Activated T-helper 1 cell treated with anti-CD3 and anti-CD28 coated beads, Interleukin-12 subunit alpha, Interleukin-12 subunit beta, Interleukin-2, Interleukin-4 antibody, amounts not matched to agents 30 ng/mL and 10 ng/mL and 1 ng/mL, durations not matched to agents 14 hours and 24 hours and 36 hours (primary cell): ENCODE measurements at places on chromosomes 5 and 9. TPM values are rescaled to one million over a fixed set of nuclear protein-coding genes. Genes with fewer than 3 reads are reported as not detected.

- peaks cover 3% of the 10 kb centered on the region for H3K36me3 ChIP-seq
- DNase-seq: peak; percentile 42
- no peak overlapping the region for H3K4me3 ChIP-seq
- H3K27me3 ChIP-seq: peaks cover 19% of the 10 kb centered on the region
- H3K4me1 ChIP-seq: peaks cover 14% of the 10 kb centered on the region
- no peak overlapping the region for H3K27ac ChIP-seq
These were observed 27.9 kb upstream of the RECK start for GRCh38 chr9:36008774-36009300.

DNA sequence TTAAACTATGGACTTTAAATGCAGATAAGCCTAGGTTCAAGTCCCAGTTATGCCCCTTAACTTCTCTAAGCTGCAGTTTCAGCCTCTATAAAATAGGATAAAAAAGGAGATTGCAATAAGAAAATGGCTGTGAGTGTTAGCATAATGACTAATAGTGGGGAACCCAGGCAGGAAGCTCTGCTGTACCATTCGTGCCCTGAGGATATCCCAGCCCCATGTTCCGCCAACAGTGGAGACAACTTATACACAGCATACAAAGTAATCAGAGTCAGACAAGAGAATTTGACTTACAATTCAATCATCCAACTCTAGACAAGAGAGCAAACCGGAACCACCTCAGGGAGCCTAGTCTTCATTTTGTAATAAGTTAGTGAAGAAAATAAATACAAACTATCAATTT is 141.5 kb upstream of the FSTL4 start:
- no peak overlapping the region for H3K4me3 ChIP-seq
- no peak for DNase-seq
- H3K27me3 ChIP-seq: peaks cover 19% of the 10 kb centered on the region
- no peaks in the 10 kb centered on the region for H3K4me1 ChIP-seq

GRCh38 chr9:114038724-114039313 is 39.3 kb downstream of the AMBP start:
- no peak for DNase-seq
- H3K4me1 ChIP-seq: no peaks in the 10 kb centered on the region
- no peak overlapping the region for H3K4me3 ChIP-seq

DNA sequence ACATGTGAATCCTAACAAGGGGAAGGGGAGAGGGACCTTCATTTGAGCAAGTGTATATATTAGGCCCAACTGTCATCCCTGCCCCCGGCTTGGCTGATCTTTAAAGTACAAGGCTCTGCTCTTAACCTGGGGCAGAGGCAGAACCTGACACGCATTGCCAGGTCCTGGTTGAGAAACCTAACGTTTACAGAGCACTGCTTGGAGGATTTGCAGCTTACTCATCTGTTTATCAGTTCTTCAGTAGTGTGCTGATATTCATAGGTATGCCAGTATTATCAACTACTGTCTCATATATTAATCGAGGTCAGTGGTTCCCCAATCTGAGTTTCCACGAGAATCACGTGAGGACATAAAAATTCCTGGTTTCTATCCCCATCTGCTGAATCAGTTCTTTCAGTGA is 50.4 kb downstream of the ACO1 start:
- H3K27ac ChIP-seq: no peak overlapping the region
- peaks cover 24% of the 10 kb centered on the region for H3K36me3 ChIP-seq
- no peak for DNase-seq
- H3K27me3 ChIP-seq: no peaks in the 10 kb centered on the region
- peaks cover 4% of the 10 kb centered on the region for H3K4me1 ChIP-seq

DNA sequence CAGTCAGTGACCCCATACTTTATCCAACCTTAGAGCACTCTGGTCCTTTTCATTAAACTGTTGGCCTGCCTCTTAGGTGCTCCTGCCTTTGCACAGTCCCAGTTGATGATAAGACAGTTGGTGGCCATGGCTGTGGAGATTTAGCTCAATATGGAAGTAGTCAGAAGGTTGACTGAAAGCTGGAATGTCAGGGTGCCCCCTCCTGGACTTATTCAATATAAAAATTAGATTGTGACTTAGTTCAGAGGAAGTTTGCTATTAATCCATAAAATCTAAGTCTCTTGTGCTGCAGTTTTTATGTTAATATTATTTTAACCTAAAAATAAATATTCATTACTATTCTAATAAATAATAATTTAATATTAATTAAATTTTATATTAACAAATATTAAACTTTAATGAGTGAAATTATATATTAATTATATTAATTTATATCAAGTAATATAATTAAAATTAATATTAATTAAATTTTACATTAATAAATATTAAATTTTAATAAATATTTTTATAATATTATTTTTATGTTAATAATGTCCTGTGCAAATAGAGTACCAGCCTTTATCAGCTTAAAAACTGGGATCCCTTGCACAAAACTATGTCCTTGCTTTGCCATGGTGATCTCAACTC is 77.7 kb upstream of the ADAMTSL1 start:
- no peak for DNase-seq
- no peaks in the 10 kb centered on the region for H3K4me1 ChIP-seq
- H3K27ac ChIP-seq: no peak overlapping the region
- H3K4me3 ChIP-seq: no peak overlapping the region
- H3K36me3 ChIP-seq: no peaks in the 10 kb centered on the region
- H3K27me3 ChIP-seq: peaks cover 2% of the 10 kb centered on the region

DNA sequence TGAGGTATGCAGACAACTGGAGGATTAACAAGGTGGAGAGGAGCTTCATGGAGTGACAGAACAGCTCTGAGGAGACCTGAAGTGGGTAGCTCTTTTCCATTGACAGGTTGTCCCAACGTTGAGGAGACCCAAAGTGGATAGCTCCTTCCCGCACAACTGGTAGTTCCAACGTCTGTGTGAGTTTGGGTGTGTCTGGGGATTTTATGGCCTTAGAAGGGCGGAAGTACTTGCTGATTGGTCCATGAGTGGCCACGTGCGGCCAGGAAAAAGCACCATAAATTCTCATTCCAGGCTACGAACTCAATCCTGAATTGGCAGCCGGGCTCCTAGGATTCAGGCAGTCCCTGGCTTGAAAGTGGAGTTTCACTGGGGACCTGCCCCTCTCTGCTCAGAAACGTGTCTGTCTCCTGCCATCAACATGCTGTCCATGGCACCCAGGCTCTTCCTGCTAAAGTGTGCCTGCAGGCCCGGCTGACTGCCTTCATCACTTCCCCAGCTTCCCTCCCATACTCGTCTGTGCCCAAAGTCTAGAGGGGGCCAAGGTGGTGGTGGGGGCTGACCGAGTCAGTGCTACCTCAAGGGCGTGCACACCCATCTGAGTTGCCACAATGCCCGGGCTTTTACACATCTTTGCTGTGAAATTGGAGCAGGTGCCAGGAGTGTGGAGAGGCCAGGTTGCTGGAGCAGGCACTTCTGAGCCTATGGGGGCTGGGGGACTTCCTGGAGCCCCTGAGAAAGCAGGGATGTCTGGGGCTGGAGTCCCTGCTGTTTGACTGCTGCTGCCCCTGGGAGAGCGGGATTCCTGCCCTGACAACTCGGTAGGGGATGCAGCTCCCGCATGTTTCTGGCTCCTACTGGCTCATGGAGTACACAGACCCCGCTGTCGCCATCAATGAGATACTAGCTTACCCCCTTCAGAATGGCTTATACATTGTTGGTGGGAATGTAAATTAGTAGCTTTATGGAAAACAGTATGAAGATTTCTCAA is 2034.6 kb upstream of the ACO1 start:
- no peaks in the 10 kb centered on the region for H3K4me1 ChIP-seq
- no peak overlapping the region for H3K27ac ChIP-seq
- H3K4me3 ChIP-seq: no peak overlapping the region
- no peaks in the 10 kb centered on the region for H3K27me3 ChIP-seq
- DNase-seq: no peak

GRCh38 chr5:149807176-149807575 is 77.1 kb downstream of the PPARGC1B start:
- no peak overlapping the region for H3K27ac ChIP-seq
- DNase-seq: no peak
- no peaks in the 10 kb centered on the region for H3K4me1 ChIP-seq
- no peaks in the 10 kb centered on the region for H3K36me3 ChIP-seq
- no peaks in the 10 kb centered on the region for H3K27me3 ChIP-seq

Gene FAXDC2
- not detected in 2 replicates for total RNA-seq

DNA sequence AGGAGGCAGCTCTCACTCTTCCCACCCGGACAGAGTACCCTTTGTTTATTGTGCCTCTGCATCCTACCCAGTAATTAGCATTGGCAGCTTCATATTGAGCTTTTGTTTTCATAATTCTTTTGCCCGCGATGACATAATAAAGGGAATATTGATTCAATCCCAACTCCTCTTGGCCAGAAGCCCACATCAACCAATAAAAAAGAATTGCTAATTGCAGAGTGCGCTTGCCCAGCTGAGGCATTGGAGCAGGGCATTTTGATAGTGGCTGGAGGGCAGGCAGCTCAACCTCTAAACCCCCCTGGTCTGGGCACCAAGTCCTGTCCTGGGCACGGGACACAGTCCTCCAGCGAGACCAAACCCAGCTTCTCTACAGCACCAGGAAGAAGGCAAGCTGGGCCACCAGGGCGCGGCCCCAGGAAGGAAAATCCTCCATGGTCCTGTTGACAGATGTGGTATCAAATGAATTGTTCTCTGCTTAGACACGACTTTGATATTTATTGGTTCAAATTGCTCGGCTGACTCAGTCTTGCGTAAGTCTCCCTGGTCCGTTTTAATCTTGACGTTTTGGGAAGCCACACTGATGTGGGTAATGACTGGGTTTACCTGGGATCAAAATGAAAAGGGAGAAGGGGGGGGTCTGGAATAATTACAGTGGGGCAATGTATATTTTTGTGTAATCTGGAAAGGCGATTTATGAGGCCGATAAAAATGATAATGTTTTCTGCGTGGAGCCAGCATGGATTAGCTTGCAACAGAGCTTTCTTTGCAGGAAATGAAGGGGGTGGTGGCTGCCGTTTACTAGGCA is 220.7 kb upstream of the MSX2 start:
- no peak overlapping the region for H3K4me3 ChIP-seq
- no peaks in the 10 kb centered on the region for H3K27me3 ChIP-seq
- no peaks in the 10 kb centered on the region for H3K4me1 ChIP-seq
- DNase-seq: no peak
- H3K27ac ChIP-seq: no peak overlapping the region

DNA sequence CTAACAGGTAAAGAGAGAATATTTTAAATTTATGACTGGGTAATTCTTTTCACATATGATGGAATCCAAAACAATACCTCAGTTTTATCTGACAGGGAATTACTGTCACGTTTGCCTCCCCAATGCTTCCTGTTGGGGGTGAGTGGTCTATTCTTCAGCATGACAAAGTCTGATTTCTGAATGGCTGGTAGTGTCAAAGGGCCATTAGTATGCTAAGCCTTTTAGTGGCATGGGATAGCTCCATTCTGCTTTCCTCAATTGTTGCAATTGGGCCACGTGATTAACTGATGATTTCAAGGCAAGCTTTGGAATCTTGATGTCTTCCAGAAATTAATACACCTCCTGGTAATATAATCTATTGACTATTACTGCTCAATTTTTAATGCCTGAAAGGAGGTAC is 14.7 kb upstream of the NDUFS4 start:
- H3K4me3 ChIP-seq: no peak overlapping the region
- H3K27me3 ChIP-seq: peaks cover 13% of the 10 kb centered on the region
- DNase-seq: no peak
- H3K36me3 ChIP-seq: no peaks in the 10 kb centered on the region
- H3K27ac ChIP-seq: no peak overlapping the region

Gene QRFP
- not detected in 2 replicates for total RNA-seq

DNA sequence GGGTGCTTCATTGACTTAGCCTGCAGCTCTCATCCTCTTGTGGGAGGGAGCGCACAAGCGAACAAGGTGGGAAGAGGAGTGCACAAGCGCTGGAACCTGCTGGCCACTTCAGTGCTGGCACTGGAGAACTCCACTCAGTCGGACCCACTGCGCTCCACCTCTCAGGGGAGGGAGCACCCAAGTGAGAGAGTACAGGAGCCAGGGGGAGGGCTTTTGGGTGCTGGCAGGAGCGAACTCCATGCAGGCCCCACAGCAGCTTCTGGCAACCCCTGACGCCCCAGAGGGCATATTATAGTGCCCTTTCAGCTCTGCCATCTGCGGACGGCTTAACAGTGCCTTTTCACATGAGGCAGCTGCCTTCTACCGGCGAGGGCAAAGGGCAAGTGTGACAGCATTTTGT is 774.2 kb upstream of the COX7C start:
- H3K4me3 ChIP-seq: no peak overlapping the region
- H3K27me3 ChIP-seq: no peaks in the 10 kb centered on the region
- no peak for DNase-seq
- no peak overlapping the region for H3K27ac ChIP-seq
- H3K36me3 ChIP-seq: no peaks in the 10 kb centered on the region

- no peak for DNase-seq
- H3K36me3 ChIP-seq: no peaks in the 10 kb centered on the region
- no peak overlapping the region for H3K27ac ChIP-seq
- no peak overlapping the region for H3K4me3 ChIP-seq
These were observed 69.2 kb upstream of the PALM2AKAP2 start for GRCh38 chr9:109710830-109711229.

Gene PIP5K1B
- total RNA-seq: 77.4 and 78.5 TPM in 2 replicates

- peaks cover 1% of the 10 kb centered on the region for H3K36me3 ChIP-seq
- peaks cover 5% of the 10 kb centered on the region for H3K27me3 ChIP-seq
- no peak overlapping the region for H3K4me3 ChIP-seq
- H3K27ac ChIP-seq: no peak overlapping the region
- no peak for DNase-seq
- no peaks in the 10 kb centered on the region for H3K4me1 ChIP-seq
These were observed 27.9 kb upstream of the GLDC start for GRCh38 chr9:6673326-6674025.

GRCh38 chr9:124285903-124286291 is 28.1 kb downstream of the NEK6 start:
- H3K4me1 ChIP-seq: peaks cover 21% of the 10 kb centered on the region
- peak overlapping the region; percentile 85 for H3K27ac ChIP-seq
- H3K4me3 ChIP-seq: peak overlapping the region; percentile 67
- peaks cover 2% of the 10 kb centered on the region for H3K36me3 ChIP-seq

DNA sequence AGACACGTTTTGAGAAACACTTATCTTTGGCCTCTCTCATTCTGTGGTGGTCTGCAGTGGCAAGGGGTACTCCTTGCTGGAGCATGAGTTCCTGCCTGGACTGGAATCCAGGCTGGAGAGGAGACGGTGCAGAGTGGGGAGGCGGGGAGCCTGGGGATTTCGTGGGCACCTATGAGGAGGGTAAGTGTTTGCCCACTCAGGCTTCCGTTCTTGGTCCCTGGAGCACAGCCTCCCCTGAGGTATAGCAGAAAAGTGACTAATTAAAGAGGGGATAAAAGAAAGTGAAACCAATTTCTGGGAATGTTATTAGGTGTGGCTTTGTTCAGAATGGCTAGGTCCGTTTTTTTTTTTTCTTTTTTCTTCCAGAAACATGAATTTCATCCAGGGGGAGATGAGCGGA is 90.8 kb downstream of the ARHGAP26 start:
- H3K4me3 ChIP-seq: no peak overlapping the region
- no peak for DNase-seq
- no peak overlapping the region for H3K27ac ChIP-seq
- no peaks in the 10 kb centered on the region for H3K27me3 ChIP-seq
- H3K4me1 ChIP-seq: peaks cover 25% of the 10 kb centered on the region
- no peaks in the 10 kb centered on the region for H3K36me3 ChIP-seq

DNA sequence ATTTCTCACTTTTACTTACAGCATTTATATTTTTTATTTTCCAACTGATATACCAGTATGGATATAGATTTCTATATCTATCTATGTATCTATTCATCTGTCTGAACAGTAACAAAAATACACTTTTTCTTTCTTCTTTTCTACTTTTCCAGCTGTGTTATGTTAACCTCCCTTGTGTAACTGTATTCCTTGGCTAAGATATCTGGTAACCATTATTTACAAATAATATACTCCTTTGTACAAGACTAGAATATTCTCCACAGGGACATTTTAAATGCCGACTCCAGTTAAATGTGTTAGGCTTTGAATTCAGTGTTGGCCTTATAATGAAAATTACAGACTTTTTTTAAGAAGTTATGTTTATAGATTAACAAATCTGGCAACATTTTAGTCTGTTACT is 168.7 kb downstream of the XRCC4 start:
- H3K4me1 ChIP-seq: no peaks in the 10 kb centered on the region
- no peak overlapping the region for H3K4me3 ChIP-seq
- DNase-seq: no peak
